ENCODE measurements at places on chromosomes 5 and 9.

- no peak for DNase-seq
These were observed 49.9 kb downstream of the GGTA1 start for GRCh38 chr9:121449786-121450185.

DNA sequence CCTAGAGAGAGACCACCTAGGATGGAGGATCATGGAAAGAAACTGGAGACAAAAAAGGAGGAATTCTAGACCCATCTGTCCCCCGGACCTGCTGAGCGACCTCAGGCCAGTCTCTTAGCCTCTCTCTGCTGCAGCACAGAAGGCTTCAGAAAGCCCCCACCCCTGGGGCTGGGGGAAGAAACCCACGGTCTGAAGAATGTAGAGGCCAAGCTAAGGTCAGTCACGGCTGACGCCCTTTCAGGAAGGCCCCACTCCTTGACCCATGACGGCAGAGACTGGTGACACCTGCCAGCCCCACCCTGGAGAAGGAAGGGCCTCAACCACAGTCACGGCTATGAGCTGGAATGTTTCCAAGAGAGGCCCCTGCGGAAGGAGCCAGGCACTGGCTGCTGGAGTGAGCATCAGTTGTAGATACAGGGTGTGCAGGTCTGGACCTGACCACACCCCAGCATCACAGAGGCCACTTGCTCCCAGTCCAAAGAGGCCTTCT, 120.5 kb upstream of the BOD1 start:
- no peak for DNase-seq

GRCh38 chr5:9653061-9653460, 22.9 kb upstream of the TAS2R1 start:
- no peak for DNase-seq

GRCh38 chr5:149268928-149269557, 2.6 kb upstream of the AFAP1L1 start:
- peak; percentile 44 for DNase-seq

- DNase-seq: peak; percentile 97
These were observed 5.7 kb upstream of the SYK start for GRCh38 chr9:90795871-90796317.

DNA sequence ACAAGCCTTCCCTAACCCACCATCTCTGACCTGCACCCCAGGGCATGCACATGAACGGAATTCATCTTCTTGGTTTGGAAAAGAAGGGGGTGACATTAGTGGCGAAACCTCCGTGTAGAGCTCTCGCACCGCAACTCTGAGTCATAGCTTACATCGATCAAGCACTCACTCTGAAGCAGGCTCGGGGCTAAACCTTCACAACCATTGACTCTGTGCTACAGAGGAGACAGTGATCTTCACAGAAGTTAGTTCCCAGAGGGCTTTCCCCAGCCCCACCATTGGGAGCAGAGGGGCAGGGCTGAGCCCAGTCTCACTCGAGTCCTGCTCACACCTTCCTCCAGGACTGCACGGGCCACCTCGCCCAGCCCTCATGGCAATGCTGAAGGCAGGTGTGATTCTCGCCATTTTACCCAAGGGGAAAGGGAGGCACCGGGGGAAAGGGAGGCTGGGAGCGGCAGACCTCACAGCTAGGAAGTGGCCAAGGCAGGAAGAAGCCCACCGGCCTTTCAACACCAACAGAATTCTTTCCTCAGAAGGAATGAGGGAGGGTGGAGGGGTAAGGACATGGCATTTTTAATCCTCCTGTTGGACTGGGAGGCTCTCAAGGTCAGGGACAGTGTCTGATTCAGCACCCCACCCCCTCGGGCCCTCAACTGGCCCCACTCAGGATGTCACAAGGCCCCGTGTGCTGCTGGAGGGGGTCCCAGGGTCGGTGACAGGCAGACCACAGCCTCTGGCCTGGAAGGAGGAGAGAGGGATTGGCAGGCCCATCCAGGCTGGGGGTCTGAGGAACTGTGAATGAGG, 25.9 kb upstream of the IL17B start:
- peak; percentile 43 for DNase-seq

DNA sequence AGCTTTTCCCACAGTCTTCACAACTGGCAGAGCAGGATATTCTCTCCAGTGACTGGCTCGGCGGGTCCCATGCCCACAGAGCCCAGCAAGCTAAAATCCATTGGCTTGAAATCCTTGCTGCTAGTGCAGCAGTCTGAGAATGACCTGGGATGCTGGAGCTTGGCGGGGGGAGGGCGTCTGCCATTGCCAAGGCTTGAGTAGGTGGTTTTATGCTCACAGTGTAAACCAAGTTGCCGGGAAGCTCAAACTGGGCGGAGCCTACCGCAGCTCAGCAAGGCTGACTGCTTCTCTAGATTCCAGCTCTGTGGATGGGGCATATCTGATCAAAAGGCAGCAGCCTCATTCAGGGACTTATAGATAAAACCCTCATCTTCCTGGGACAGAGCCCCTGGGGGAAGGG, 194.1 kb downstream of the CCDC171 start:
- DNase-seq: no peak

DNA sequence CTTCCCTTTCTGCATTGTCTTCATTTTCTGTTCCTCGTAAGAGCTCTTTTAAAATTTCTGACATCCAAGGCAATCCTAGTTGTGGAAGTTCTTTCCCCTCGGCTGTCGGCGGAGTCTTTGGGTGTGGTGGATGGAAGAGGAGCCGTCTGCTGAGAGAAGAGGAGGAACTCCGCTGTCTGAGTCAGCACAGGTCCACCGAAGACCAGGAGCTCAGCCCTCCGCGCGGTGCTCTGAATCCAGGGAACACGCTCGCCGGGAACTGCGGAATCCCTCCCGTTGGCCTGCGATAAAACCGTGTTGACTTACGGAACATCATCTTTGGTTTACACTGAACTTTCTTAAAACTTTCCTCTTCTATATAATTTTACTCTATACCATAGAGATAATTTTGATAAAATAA, 100.7 kb upstream of the IRX4 start:
- no peak for DNase-seq

- DNase-seq: peak; percentile 9
These were observed 543 bp downstream of the MTMR12 start for GRCh38 chr5:32312197-32312594.

DNA sequence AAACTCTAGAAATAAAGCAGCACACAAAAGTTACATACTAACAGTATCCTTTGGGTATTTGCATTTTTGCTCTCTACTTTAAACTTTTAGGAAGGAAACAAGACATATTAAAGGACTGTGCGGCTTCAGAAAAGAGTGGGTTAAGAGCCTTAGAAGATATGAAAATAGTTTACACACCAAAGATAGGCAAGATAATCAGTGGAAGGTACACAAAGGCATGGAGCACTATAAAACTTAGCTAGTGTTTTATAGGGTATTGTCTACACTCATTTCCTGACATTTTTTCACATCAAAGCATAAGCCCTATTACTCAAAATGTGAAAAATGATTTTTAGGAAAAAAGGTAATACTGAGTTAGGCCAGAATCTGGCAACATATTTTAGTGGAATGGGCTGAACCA, 43.7 kb upstream of the APBA1 start:
- DNase-seq: no peak

- no peak for DNase-seq
These were observed 204.4 kb downstream of the EFNA5 start for GRCh38 chr5:107466233-107466769.

- DNase-seq: no peak
These were observed 454.7 kb downstream of the SPATA31D1 start for GRCh38 chr9:82443312-82443711.

- no peak for DNase-seq
These were observed 45.9 kb upstream of the SHB start for GRCh38 chr9:38114905-38115304.

- no peak for DNase-seq
These were observed 122.7 kb downstream of the WNK2 start for GRCh38 chr9:93306579-93307091.

GRCh38 chr9:93217706-93218105, 33.8 kb downstream of the WNK2 start:
- DNase-seq: no peak

GRCh38 chr5:93584596-93585040, 1.6 kb downstream of the NR2F1 start:
- no peak for DNase-seq

- DNase-seq: no peak
These were observed at the start of gene COL15A1 for GRCh38 chr9:98943682-98944056. TSS of gene COL15A1 (plus strand) at chr9:98943907. CDS start at chr9:98944062, 155 bp downstream.

DNA sequence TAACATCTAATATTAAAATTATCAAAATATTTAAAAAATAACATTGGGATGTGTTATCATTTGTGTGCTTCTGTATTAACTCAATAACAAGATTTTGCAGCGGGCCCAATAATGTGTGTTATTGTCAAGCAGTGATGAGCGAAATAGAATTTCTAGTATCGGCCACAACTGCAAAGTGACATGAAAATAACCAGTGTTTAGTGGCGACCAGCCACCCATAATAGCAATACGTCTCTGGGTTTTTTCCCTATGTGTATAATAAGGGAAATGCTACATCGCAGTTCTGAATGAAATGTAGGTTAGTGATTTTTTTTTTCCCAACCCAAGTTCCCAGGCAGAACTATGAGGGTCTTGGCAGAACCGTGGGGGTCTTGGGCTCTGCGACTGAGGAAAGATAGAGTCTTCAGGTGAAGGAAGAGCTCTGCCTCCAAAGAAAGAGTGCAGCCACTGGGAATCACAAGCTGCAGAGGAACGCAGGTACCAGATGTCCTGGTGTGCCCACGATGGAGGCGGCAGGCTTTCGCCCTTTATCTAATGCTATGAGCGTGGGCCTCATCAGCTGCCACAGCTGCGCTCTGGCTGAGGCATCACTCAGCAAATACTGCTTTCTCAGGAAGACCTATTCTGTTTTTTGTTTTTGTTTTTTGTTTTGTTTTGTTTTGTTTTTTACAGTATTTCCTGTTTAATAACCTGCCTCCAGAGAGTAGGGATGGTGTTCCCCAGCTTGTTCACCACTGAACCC, 235.0 kb downstream of the ROR2 start:
- DNase-seq: no peak

DNA sequence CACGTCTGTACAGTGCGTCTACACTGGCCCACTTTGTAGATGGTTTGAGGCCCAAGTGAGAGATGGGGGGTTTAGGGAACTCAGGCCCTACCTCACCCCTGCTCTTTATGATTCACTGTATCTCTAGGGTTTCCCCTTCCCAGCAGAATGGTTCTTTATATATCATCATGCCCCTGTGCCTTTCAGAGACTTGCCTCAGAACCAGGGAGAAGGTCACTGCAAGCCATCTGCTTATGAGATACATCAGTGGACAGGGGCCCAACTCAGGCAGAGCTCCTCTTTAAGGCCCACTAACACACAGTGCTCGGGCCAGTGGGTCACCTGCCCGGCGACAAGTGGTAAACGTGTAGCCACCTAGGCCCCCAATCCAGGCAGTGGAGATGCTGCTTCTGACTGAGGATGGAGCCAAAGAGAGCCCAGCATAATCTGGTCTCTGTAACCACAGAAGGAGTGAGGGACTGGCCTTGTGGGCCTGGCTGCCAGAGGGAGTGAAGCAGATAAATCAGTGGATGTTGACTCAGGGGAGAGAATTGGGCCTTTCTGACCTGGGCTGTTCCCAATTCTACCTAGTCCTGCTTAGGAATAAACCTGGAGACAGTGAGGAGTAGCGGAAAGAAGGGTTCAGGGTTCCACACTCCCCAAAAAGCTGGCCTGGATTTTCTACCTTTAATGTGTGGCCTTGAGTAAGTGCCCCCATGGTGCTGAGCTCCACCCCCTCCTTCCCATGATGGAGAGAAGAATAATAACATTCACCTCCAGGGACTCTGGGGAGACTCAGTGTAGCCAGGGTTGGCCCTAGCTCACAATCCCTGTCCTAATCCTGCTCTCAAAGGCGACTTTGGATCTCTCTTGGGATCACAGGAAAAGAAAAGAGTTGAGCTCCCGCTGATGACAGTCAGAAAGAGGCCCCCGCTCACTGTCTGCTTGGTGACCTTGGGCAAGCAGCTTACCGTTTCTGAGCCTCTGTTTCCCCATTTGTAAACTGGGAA, 2.8 kb upstream of the DUSP1 start:
- DNase-seq: no peak

GRCh38 chr5:55578771-55579170, 44.0 kb upstream of the PLPP1 start:
- DNase-seq: no peak

DNA sequence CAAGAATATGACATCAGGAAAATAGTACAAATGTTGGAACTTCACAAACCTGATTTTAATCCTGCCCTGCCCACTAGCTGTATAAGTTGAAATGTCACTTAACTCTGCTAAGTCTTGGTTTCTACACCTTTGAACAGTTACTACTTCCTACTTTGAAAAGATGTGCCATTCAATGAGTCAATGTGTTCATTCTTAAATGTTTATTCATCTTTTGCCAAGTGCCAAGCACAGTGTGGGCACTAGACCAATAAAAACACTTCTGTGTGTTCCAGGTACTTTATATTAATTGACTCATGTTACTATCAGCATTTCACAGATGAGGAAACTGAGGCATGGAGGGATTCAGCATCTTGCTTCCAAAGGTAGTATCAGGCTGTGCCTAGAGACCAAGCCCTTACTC, 12.8 kb downstream of the PDCL start:
- no peak for DNase-seq

- DNase-seq: no peak
These were observed 124.8 kb downstream of the COL23A1 start for GRCh38 chr5:178465228-178465860.

DNA sequence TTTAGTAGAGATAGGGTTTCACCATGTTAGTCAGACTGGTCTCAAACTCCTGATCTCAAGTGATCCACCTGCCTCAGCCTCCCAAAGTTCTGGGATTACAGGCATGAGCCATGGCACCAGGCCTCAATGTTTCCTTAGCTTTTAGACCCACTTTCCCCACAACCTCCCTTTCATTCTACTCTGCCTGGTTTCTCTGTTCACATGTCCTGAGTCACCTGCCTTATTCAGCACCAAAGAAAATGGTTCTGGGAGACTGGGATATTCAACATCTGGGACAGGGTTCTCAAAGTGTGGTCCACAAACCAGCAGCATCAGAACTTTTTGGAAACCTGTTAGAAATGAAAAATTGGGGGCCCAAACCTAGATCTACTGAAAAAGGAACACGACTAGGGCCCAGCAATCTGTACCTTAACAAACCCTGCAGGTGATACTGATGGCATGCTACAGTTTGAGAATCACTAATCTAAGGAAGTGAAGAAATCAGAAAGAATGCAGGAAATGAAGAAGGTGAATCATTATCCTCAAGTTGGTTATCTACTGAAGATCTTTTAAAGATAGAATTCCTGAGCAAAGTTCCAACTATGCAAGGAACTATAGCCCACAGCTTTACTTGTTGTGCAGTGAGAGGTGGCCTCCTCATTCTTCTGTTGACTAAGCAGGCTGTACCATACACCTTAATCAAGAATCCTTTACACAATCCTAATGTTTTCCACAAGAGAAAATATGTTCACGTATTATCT, 51.8 kb upstream of the CTNNAL1 start:
- no peak for DNase-seq

DNA sequence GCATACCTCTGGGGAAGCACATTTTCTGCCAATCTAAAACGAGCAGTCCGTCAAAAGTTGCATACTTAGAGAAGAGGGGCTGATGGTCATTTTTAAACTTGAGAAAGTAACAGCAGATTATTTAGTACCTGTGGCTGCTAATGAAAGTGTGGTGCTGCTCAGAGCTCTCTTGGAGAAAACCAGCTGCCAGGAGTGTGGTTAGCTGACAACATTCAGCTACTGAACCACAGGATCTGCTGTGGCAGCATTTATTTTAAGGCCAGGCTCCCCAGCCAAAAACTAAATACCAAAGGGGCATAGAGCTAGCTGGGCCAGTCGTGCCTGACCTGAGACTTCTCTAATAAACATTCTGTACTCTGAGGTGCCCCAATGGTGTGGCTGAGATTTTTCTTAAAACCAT, 203.6 kb downstream of the EDIL3 start:
- DNase-seq: no peak

Data from MV-4-11 (cell line).